ENCODE measurements at places on chromosomes 1 and 21.
A peak's percentile ranks its signal among the peaks of the same experiment; 100 is the strongest.

- peak; percentile 78 for DNase-seq
Measured at GRCh38 chr1:32335790-32336590, at the start of gene MARCKSL1. TSS of gene MARCKSL1 (minus strand) at chr1:32336233. CDS start at chr1:32336033, 200 bp downstream.

GRCh38 chr21:33767236-33767635 lies 124.9 kb downstream of the ITSN1 start:
- DNase-seq = no peak

DNA sequence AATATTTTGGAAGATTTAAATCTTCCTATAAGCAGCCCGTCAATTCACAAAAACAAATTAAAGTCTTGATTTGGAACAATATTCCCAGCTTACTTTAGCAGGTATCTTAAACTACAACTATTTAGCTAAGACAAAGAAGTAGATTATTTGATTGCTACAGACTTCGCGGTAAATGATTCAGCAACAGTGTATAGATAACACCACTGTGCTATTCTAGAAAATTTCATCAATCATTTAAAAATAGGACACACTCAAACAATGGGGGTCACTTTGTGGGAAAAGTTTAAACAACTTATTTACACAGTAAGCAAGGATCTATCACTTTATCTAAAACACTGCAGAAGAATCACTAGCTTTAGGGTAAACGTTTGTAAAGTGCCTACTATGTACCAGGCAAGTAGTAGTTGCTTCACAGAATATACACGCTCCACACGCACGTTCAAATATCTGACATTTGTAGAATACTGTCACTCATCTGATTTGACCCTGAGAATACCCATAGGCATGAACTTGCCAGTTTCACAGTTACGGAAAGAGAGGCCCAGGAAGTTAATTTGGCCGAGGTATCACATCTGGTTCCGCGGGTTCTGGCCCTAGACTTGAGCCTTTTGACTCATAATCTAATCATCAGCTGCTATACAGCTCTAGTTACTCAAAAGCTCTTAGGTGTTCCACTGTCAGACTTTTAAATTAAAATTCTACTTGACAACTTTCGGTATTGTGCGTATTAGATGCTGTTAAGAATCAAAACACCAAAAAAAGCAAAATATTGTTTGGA lies 876 bp downstream of the DENND2C start:
- no peak for DNase-seq

GRCh38 chr1:202036595-202037387 lies 26.4 kb downstream of the ELF3 start:
- DNase-seq = no peak

- DNase-seq = no peak
Measured at GRCh38 chr1:90106311-90106710, 111.4 kb downstream of the ZNF326 start.

GRCh38 chr1:83912876-83913275 lies 86.1 kb downstream of the TTLL7 start:
- no peak for DNase-seq

- peak; percentile 58 for DNase-seq
Measured at GRCh38 chr1:22889213-22889827, 83.3 kb downstream of the LACTBL1 start.

- no peak for DNase-seq
Measured at GRCh38 chr1:36089393-36090121, 865 bp downstream of the ADPRS start.

DNA sequence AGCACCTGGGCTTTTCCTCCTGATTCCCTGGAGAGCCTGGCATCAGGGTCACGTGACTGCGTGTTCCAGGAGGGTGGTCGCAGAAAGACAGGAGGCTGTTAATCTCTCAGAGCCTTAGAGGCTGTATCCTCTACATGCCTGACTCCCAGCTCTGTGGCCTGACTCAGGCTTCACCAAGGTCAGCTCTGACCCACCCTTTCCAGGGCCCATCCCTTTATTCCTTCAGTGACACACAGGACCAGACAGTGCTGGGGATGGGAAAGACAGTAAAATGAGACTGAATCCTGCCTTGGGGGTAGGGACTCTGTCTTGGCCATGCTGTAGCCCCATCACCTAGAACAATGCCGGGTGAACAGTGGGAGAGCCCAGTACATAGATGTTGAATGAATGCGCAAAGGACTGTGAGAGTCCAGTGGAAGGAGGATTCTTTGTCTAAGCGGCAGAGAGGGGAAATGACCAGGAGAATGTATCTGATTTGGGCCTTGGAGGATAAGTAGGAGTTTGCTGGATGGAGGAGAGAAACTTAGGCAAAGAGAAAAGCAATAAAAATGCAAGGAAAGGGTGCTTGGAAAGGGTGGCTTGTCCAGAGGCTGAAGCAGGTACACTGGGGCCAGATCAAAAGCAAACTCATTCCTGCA lies 33.0 kb downstream of the EPHX1 start:
- DNase-seq = no peak

- no peak for DNase-seq
Measured at GRCh38 chr1:198552668-198553416, 12.4 kb upstream of the ATP6V1G3 start.

- peak; percentile 42 for DNase-seq
Measured at GRCh38 chr1:98053471-98054366, 132.9 kb upstream of the DPYD start.

DNA sequence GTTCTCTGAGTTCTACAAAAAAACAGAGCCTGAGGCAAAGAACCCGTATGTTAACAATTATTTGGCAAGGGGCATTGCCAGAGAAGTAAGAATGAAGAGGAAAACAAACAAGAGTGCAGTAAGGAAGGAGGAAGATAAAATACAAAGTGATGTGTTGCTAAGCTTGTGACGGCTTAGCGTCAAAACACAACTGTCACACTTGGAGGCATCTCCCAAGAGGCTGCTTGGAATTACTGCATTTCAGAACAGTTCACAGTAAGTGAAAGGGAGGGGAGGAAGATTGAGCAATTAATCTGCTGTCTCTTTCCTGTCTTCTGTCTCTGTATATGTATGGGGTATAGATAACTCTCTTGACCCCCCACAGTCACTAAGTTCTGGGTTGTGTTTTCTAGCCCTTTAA lies 1017.0 kb upstream of the TMPRSS15 start:
- DNase-seq = no peak

DNA sequence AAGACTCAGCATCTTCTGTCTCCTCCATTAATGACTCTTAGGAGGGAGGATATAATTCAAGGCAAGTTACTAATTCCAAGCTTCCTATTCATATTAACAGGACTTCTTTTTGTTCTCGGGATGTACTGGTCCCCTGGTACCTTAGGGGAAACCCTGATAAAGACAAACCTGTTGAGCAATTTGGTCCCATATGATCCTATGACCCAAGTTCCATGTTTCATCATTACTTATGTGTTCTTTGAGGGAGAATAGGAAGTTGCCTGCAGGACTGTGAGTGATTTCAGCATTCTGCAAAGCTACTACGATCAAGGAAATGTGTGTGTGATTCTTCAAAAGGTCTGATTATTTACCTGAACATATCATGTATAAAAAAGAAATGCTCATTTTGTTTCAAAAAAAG lies 5.8 kb upstream of the FMO3 start:
- DNase-seq = no peak

DNA sequence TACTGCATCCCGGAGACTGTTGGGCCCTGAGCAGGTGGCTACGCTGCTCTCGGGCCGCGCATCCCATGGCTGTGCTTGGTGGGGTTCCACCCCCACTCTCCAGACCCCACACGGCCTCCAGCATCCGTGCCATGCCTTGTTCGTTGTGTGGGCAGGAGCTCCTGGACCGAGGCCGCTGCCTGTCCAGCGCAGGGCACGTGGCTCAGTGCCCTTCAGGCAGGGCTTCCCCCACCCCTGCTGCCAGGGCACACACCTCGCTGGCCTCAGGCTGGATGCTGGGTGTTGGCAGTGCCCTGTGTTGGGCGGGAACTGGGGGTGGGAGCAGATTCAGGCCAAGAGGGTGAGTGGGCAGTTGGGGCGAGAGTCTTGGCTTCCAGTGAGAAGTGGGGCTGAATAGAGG lies 9.9 kb downstream of the PRKCZ start:
- DNase-seq = no peak

GRCh38 chr1:37549341-37549740 lies 4.8 kb downstream of the SNIP1 start:
- no peak for DNase-seq

DNA sequence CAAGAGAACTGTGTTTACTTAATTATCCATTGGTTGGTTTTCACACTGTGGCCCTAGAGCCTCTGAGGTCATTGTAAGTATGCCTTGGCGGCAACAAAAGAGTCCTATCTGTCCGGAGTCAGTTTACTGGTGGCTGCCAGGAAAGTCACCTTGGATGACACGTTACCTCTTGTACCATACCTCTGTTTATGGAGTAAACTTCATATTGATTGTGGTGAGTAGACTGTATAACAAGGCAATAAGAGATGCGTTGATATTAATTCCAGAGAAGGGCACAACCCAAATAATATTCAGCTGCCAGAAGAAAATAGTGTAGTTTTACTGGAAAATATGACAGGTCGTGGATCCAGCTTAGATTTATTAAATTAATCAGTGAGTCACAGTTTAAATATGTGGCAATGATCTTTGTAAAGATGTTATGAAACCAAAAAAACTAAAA lies 20.4 kb upstream of the KIF14 start:
- DNase-seq = no peak

GRCh38 chr21:15034126-15034853 lies 30.5 kb downstream of the NRIP1 start:
- DNase-seq = no peak

- no peak for DNase-seq
Measured at GRCh38 chr1:22075718-22076117, 23.2 kb downstream of the CDC42 start.

- no peak for DNase-seq
Measured at GRCh38 chr1:17886838-17887441, 131.8 kb downstream of the ACTL8 start.

- no peak for DNase-seq
Measured at GRCh38 chr1:174964972-174965361, 34.8 kb upstream of the CACYBP start.

DNA sequence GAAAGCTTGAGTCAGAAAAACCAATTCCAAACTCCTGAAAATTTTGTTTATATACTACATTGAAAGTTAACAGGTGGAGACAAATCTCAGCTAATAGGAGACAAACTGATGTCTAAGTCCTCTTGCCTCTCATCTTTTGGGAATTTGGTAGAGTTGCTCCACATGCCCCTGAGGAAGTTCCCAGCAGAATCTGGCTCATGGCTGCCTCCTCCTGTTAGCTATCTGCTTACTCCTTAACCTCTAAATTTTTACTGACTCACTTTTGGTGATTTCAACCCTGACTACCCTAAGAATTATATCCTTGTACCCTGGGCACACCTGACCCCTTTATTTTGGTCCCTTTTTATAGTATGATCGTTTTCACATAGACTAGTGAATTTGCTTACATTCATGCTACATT lies 633.7 kb upstream of the USP24 start:
- DNase-seq = no peak

- DNase-seq = no peak
Measured at GRCh38 chr1:31567956-31568570, 8.3 kb upstream of the TINAGL1 start.

DNA sequence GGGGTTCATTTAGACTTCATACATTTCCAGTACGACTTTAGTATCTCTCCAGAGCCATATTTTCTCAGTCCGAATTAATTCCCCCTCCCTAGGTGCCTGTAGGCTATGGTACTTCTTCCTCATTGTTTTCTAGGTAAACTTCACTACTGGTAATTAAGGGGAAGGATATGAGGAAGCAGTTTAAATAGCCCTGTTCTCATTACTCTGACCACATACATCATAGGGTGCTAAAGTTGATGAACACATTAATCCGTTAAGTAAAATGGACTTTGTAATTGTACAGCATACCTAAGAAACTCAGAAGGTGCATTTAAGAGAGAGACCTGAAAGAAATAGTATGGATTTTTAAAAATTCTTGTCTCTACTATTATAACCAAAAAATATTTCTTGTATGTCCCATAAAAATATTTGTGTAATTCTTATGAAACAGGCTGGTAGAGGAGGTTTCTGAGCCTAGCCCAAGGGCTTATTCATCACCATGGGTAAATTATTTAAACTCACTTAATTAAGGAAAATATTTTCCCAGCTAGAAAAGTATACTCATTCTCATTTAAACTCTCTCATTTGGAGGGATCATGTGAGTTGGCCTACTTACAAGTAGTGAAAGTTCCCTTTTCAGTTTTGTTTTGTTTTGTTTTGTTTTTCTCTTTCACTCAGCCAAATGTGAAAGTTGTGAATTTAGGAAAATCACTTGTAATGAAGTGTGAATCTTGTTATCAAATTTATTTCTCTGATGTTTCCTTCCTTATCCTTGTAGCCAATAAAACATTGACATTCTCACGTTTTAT lies 2.0 kb downstream of the PRMT6 start:
- peak; percentile 14 for DNase-seq

DNA sequence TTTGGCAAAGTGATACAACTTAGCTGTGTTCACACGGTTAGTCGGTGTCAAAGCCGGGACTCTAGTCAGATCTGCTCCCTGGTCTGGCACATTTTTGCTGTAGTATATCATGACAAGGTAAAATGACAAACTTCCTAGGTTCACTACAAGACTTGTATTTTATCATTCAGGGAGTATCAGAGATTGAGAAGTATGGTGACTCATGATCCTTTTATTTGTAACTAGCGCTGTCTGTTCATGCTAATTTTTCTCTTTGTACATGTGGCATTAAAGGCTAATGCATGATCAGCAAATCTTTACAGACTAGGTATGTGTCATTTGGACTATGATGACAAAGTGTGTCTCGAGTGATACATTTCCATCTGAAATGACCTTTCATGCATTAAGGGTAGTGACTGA lies 326.7 kb downstream of the SIPA1L2 start:
- DNase-seq = no peak

- no peak for DNase-seq
Measured at GRCh38 chr1:197902131-197902453, 338 bp upstream of the C1orf53 start.

DNA sequence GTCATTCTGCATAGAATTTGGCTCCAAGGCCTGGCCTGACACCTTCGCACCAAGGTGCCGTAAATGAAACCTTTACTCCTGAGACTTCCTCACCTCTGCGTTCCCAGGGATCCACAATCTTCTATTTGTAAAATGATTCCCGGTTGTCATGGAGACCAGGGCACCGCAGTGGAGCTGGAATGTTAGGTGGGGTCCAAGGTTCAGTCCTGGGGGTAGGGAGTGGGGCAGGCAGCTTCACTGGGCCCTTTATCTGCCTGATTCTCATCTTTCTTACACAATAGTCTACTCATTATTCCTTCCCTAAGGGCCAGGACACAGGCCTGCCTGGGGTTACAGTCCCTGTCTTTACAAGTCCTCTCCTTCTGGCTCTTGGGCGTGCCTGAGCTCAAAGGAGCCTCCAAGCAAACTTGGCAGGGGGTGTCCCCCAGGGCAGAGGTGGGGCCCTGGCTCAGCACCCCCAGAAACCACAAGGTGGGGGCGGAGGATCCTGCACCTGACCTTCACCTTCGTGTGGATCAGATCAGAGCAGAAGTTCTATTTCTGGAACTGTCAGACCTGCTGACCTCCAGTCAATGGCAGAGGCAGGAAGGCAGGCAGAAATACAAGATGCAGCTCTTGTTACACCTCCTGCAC lies 51.1 kb downstream of the RIPK4 start:
- no peak for DNase-seq

Data from NCI-H2081 (cell line).